Bronchial smooth muscle cell (primary cell): ENCODE measurements at places on chromosomes 2 and 18. TPM values are rescaled to one million over a fixed set of nuclear protein-coding genes. Genes with fewer than 3 reads are reported as not detected.

The PDCD1 gene
- total RNA-seq: not detected in 2 replicates

The CYP27A1 gene
- total RNA-seq: 26.2 and 36.0 TPM in 2 replicates

The CSRNP3 gene
- total RNA-seq: 1.9 and 2.0 TPM in 2 replicates

The KCNF1 gene
- total RNA-seq: under 0.01 TPM in 1 of 2 replicates, not detected in the other

The IL18RAP gene
- not detected in 2 replicates for total RNA-seq

The RESP18 gene
- total RNA-seq: not detected in 2 replicates

The FIGN gene
- total RNA-seq: 0.63 and 1.6 TPM in 2 replicates

The POTEC gene
- not detected in 2 replicates for total RNA-seq

The HES6 gene
- 0.34 and 0.47 TPM in 2 replicates for total RNA-seq

The NCKAP5 gene
- total RNA-seq: 0.52 and 1.1 TPM in 2 replicates

The SLC40A1 gene
- 47.0 and 76.7 TPM in 2 replicates for total RNA-seq

The LRRC30 gene
- not detected in 2 replicates for total RNA-seq

The MYO3B gene
- 0.09 and 0.16 TPM in 2 replicates for total RNA-seq

The EIPR1 gene
- 22.6 and 25.2 TPM in 2 replicates for total RNA-seq

The HSPD1 gene
- 149 and 159 TPM in 2 replicates for total RNA-seq

The ARHGEF4 gene
- total RNA-seq: 2.2 and 5.2 TPM in 2 replicates

The DYNAP gene
- total RNA-seq: not detected in 2 replicates

The DLGAP1 gene
- total RNA-seq: 0.32 and 0.34 TPM in 2 replicates

The AGFG1 gene
- 14.3 and 24.6 TPM in 2 replicates for total RNA-seq

The IL1F10 gene
- not detected in 2 replicates for total RNA-seq

The CFAP221 gene
- not detected in 2 replicates for total RNA-seq

The FBXO15 gene
- total RNA-seq: 0.79 and 2.1 TPM in 2 replicates

The NOSTRIN gene
- 0.09 and 0.32 TPM in 2 replicates for total RNA-seq

The CABLES1 gene
- 16.8 and 20.5 TPM in 2 replicates for total RNA-seq

The SERPINB10 gene
- not detected in 2 replicates for total RNA-seq

The EFR3B gene
- total RNA-seq: 0.26 and 0.47 TPM in 2 replicates

The C2orf66 gene
- total RNA-seq: under 0.01 TPM in 1 of 2 replicates, not detected in the other

The PSMA8 gene
- not detected in 2 replicates for total RNA-seq

The TYMS gene
- 13.7 and 16.2 TPM in 2 replicates for total RNA-seq

The PDE11A gene
- total RNA-seq: under 0.01 and 0.09 TPM in 2 replicates

The IKZF2 gene
- 4.0 and 8.8 TPM in 2 replicates for total RNA-seq

The ALLC gene
- total RNA-seq: not detected in 2 replicates

The LRRTM1 gene
- total RNA-seq: not detected in 2 replicates

The ALPG gene
- total RNA-seq: not detected in 2 replicates

The SMYD1 gene
- not detected in 2 replicates for total RNA-seq

The SIX3 gene
- not detected in 2 replicates for total RNA-seq

The SPAG16 gene
- total RNA-seq: 38.1 and 43.7 TPM in 2 replicates

The KCNIP3 gene
- total RNA-seq: 1.4 and 1.6 TPM in 2 replicates

The ECEL1 gene
- total RNA-seq: not detected in 2 replicates

The TM4SF20 gene
- total RNA-seq: under 0.01 TPM in 1 of 2 replicates, not detected in the other

The CRYGC gene
- not detected in 2 replicates for total RNA-seq

The NPPC gene
- total RNA-seq: 0.16 TPM in 1 of 2 replicates, not detected in the other

The SLC4A5 gene
- total RNA-seq: 0.16 and 0.26 TPM in 2 replicates

The GNAL gene
- 0.69 and 1.1 TPM in 2 replicates for total RNA-seq

The GATA6 gene
- 3.5 and 4.0 TPM in 2 replicates for total RNA-seq

The AOX1 gene
- 8.9 and 19.4 TPM in 2 replicates for total RNA-seq

The LYPD6B gene
- total RNA-seq: 0.32 TPM in 1 of 2 replicates, not detected in the other

The MTCL1 gene
- 32.9 and 46.7 TPM in 2 replicates for total RNA-seq

The AAMP gene
- total RNA-seq: 151 and 152 TPM in 2 replicates

The RIT2 gene
- total RNA-seq: not detected in 2 replicates

The MAP3K19 gene
- total RNA-seq: not detected in 2 replicates

The SPP2 gene
- 0.16 TPM in 1 of 2 replicates, not detected in the other for total RNA-seq

The PRKAG3 gene
- not detected in 2 replicates for total RNA-seq

The ELOA2 gene
- under 0.01 TPM in 1 of 2 replicates, not detected in the other for total RNA-seq

The CNGA3 gene
- 0.16 TPM in 1 of 2 replicates, not detected in the other for total RNA-seq

The GPR55 gene
- not detected in 2 replicates for total RNA-seq

The HOXD11 gene
- not detected in 2 replicates for total RNA-seq
